NCI-H1092 treated with DMSO at 0.1 percent for 48 hours (cell line): ENCODE measurements at places on chromosomes 4 and X.

DNA sequence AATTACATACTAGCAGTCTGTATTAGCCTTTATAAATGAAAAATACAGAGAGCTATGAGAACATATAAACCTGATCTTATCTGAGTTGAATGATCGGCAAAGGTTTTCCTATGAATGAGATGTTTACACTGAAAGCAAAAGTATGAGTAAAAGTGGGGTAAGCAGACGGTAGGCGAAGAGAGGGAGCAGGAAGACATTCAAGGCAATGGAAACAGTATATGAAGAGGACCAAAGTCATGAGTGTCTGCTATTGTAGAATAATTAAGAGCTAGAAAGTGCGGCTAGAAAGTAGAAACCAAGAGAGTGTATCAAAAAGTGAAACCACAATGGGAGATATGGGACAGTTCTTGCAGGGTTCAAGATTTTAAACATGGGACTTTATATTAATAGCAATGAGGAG lies 67.0 kb upstream of the TMLHE start:
- no peak for DNase-seq

GRCh38 chr4:98659106-98659592 lies 738 bp upstream of the TSPAN5 start:
- no peak for DNase-seq

DNA sequence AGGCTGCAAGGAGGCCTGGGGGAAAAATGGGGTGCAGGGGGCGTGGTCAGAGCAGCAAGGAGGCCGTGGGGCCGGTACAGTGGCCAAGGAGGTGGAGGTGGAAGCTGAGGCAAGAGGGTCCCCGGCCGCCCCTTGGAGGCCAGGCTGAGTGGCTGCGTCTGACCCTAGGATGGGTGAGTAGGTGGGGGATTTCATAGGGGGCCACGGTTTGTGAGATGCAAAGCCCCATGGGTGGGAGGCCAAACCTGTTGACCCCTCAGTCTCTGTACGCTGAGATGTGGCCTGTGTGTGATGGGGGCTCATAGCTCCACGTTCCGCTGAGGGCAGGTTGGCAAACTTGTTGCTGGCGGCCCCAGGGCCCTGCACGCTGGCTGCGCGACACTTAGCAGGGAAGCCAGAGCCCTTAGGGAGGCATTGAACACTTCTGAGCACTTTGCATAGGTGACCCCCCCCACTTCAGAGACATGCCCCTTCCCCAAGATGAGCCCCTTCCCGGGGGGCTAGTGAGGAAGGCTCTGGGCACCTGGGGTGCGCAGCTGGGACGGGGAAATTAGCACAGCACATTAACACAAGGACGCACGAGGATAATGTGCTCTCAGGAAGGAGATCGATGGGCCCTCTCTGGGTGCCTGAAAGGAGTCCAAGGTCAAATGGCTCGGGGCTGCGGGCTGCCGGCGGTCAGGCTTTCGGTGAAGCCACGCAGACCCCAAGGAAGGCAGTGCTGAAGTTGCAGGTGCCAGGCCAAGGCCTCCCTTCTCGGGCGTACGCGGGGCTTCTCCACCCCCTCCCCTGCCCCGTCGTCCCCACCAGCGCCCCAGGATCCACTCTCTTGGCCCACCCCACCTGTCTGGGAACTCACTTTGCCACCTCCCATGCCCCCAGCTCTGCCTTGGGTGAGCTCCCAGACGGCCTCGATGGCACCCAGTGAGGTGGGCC lies 107.4 kb downstream of the HMX1 start:
- no peak for DNase-seq

DNA sequence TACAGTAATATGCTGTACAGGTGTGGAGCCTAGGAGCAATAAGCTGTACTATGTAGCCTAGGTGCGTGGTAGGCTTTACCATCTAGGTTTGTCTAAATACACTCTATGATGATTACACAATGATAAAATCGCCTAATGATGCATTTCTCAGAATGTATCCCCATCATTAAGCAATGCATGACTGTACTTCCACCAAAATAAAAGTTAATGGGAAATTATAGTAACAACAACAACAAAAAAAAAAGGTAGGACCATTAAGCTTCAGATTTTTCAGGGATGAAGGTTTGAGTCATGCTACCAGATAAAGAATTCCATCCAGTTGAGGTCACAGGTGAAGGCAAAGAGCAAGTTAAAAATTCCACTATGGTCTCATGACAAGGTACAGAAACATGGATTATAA lies 68.2 kb downstream of the MAGEA10 start:
- no peak for DNase-seq

DNA sequence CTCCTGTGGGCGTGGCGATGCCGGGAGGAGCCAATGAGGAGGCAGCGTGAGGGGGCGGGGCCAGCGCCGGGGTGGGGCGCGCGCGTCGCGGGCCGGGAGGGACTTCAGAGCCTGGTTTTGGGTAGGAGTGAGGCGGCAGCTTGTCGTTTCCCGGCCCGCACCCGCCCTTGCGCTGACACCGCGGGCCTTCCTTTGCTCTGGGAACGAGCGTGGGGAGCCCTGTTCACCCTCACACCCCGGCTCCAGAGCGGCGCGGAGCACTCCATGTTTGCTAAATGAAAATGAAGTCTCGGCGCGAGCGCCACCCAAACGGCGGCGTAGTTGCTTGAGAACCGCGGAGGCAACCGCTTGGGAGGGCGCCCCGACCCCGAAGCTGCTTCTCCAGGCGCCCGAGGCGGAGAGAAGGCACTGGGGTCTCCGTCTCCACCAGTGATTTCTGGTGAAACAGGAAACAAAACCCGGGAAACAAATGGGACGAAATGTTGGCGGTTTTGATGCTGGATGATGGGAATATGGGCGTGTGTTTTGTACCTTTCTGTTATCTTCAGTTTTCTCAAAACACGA lies 497 bp upstream of the GRPEL1 start:
- DNase-seq = no peak

DNA sequence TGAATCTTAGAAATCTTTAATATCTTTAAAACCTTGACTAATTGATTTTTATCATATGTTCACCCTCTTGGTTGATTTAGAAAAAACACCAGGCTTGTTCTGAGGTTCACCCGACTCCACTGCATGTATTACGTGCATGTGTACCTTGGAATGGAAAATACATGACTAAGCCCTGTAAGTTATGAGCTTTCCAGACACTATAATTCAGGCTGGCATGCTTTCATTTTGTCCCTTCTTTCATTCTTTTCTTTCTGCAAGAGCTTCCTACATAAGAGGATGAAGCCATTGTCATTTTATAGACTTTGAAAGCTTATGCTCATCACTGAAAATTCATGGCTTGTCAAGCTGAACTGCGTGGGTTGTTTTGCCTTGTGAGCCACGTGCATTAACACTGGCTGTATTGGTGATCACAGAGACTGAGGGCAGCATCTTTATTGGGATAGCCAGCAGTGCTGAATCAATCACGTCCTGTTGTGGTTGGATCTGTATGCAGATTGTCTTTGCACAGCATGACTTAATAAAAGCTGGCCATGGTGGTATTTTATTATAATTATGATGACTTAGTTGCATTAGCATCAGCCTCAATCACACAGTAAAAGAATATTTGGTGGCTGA lies 141.9 kb downstream of the SLIT2 start:
- peak; percentile 24 for DNase-seq

GRCh38 chr4:4991541-4992099 lies 27.6 kb downstream of the CYTL1 start:
- DNase-seq = no peak

- peak; percentile 69 for DNase-seq
These were observed 41.1 kb downstream of the LUZP4 start for GRCh38 chrX:115330498-115331168.

DNA sequence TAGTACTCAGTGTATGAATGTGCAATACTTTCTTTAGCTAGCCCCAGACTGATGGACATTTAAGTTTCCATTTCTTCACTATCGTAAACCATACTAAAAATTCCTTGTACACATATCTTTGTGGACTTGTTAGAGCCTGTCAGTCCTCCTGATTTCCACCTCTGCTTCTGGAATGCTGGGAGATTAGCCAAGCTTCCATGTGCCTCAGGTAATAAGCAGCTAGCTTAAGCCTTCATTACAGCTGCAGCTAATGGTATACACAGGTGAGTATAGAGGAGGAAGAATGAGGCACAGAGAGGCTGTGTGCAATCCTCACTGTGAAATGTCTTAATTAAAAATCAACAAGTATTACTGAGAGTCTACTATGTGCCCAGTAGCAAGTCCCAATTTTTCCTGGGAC lies 9.8 kb downstream of the SMIM9 start:
- no peak for DNase-seq

- DNase-seq = no peak
These were observed 13.9 kb downstream of the SLC2A9 start for GRCh38 chr4:10007436-10007740.

DNA sequence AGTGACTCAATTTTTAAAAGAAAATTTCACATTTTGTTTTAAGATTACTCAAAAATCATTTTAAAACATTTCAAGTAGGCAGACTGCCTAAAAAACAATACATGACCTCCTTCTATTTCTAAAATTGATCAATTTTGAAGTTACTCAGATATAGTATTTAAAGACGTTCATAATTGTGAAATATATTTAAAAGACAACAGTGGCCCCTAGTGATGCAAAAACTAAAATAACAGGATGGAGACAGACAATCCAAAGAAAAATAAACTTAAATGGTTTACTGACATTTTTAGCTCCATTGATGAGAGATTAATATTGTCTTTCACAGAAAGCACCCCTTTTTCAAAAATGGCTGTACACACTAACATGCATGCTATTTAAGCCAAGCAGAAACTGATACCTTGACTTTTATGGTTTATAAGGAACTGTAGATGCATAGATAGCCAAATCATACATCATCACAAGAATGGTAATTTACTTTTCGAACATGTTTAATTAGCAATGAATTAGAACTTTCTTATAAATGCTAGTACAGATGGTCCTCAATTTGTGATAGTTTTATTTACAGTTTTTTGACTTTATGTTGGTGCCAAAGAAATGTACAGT lies 69.8 kb upstream of the FAT4 start:
- peak; percentile 22 for DNase-seq

GRCh38 chr4:121819216-121819965 lies 4.3 kb downstream of the CCNA2 start:
- no peak for DNase-seq

DNA sequence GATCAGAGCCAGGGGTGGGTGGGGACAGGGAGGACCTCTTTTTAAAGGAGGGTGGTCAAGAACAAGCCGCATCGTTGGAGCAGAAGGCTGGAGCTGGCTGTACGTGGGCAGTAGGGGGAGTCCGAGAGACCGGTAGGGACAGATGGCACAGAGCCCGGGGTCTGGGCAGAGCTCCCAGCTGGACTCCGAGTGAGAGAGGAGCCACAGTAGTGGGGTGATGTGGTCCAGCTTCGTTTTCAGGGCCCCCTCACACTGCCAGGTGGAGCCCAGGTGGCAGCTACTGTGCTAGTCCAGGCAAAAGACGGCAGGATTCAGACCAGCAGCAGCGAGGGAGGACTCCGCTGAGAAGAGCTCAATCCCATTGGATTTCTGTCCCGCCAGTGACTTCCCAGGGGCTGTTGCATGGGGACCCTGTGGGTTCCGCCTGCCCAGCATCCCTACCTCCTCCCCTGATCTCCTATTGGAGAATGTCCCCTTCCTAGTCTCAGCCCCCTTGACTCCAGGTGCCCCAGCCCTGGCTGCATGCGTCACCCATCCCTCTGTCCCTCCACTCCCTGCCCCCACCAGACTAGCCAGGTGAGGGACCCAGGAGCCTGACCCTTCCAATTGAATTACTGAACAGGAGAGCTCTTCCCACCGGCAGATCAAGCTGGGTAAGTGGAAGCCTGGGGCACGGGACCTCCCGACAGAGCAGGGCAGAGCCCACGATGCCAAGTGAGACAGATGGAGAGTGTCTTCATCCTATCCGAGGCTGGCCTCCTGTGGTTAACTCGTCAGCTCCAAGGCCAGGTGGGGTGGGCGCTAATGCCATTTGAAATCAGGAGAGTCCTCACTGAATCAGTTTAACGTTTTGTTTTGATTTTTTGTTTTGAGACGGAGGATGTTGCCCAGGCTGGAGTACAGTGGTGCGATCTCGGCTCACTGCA lies 2.9 kb downstream of the ARHGAP4 start:
- peak; percentile 83 for DNase-seq

GRCh38 chr4:37561803-37562207 lies 124.4 kb downstream of the RELL1 start:
- DNase-seq = no peak

DNA sequence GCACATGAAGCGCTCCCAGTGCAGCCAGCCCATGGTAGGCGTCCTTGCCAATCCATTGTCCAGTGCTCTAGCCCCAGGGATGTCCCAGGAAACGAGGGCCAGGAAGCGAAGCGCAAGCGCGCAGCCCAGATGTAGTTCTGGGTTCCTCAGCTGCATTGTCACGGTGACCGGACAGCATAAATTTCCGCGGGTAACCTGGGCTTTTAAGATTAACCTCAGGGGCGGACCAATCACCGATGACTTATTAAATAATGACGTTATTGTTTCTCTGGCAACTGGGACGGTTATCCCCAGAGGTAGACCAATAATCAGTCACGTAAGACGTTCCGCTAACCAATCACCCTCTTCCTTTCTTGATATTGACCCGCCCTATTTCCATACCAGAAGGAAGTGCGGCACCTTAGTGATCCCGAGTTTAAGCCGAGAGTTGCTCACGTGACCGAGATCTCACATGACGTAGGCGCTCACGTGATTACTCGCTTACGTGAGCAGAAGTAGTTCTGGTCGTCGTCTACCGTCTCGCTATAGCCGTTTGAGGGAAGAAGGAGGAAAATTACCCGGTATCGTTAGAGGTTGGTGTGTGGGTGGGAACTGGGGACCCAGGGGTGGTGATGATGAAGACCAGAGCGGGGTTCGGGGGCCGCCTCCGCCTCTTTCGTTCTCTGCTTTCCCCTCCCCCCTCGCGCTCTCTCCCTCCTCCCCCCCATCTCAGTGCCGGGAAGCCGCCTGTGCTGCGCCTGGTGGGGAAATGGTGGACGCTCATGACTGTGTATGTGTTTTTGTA lies at the start of the genes GLA and HNRNPH2:
TSS of gene GLA (minus strand) at position 178 of the 784 bp plus-strand sequence. CDS start at position 156, 22 bp downstream.
TSS of gene HNRNPH2 (plus strand) at position 475 of the 784 bp plus-strand sequence. CDS start 3,767 bp downstream, outside the sequence.
- peak; percentile 99 for DNase-seq

GRCh38 chr4:106996490-106996889 lies 39.6 kb downstream of the DKK2 start:
- no peak for DNase-seq

GRCh38 chr4:96295143-96295741 lies 455.3 kb downstream of the PDHA2 start:
- DNase-seq = no peak

- no peak for DNase-seq
These were observed 73.7 kb upstream of the DUSP21 start for GRCh38 chrX:44770121-44770520.
